ENCODE measurements at places on chromosomes 12 and 14.

GRCh38 chr14:53408175-53408879 is 255.2 kb upstream of the DDHD1 start:
- DNase-seq, result no peak

- no peak for DNase-seq
Measured at GRCh38 chr12:88501972-88502938, 78.0 kb downstream of the KITLG start.

GRCh38 chr12:114726092-114726710 is 42.2 kb upstream of the TBX3 start:
- no peak for DNase-seq

DNA sequence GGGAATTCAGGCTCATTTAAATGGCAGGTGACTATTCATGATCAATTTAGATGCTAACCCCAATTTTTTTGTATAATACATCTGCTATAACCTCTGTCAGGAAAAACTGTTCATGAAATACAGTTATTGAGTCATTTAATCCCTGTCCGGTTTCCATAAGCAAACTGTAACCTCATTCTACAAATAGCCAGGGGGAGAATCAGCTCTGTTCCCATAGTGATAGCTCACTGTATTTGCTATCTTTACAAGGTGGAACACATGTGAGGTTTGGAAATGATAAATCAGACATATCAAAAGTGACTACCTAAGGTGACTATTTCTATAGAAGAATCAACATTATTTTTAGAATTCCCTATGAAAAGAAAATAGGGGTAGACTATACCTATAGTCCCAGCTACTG is 38.6 kb upstream of the VPS33A start:
- no peak for DNase-seq

DNA sequence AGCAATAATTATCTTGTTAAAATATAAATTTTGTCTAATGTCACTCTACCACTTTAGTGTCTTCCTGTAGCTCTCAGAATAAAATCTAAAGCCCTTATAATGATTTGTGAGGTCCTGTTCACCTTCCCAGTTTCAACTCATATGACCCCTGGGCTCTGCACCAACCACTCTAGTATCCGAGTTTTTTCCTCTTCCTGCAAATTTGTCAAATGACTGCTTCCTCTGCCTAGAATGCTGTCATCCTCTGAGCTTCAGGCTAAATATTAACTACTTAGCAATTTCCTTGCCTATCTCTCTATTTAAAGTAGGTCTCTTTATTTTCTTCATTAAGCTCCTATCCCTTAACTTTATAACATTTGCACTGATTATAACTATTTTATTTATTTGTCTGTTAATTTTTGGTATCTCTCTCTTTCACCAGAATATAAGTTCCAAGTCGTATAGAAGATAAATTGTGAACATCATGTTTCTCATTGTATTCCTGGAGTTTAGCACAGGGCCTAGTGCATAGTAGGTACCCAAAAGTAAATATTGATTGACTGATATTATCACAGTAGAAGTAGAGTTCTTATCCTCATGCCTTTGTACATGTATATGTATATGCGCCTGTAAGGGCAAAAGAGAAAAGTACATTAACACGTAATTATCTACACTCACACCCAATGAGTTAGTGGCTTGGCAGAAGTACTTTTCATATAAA is 196.0 kb downstream of the BCAT1 start:
- no peak for DNase-seq

- DNase-seq, result no peak
Measured at GRCh38 chr12:116069943-116070342, 207.6 kb downstream of the MED13L start.
